Thoracic aorta (tissue), 2 donors: ENCODE measurements at places on chromosomes 5 and 9.

- DNase-seq, result no peak
Observed at GRCh38 chr9:91187965-91188344, 173.8 kb downstream of the AUH start.

- DNase-seq, result no peak
Observed at GRCh38 chr9:98484162-98484561, 224.6 kb downstream of the GABBR2 start.

DNA sequence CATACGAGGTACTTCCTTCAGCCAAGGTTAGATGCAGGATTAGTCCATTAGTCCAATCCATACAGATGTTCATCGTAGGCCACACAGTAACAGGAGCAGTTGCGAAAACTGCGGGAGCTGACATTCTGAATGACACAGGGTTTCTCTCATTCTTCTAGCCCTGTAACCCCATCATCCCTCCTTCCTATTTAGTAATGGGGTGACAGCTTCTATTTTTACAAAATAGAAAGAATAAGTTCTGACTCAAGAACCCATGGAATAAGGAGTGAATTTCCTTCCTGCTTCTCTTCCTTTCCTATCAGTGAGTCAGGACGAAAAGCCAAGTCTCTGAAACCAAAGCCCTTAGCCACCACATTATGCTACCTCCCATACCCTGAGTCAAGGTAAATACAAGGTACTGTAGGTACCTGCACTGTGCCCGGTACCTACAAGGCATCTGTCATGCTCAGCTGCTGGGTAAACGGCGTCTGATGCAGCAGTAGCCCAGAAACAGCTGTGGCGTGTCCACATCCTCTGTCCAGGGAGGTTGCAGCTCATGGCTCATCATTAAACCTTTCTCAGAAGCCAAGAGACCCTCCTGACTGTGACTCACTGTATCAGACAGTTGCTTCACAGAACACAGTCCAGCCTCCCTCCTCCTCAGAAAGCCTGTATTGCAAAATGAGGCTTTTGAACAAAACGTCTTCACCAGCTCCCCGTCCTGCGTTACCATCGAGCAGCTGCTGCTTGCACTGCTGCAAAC, 84.2 kb downstream of the ESM1 start:
- no peak for DNase-seq

GRCh38 chr9:77328102-77328501, 150.8 kb downstream of the VPS13A start:
- DNase-seq, result no peak

DNA sequence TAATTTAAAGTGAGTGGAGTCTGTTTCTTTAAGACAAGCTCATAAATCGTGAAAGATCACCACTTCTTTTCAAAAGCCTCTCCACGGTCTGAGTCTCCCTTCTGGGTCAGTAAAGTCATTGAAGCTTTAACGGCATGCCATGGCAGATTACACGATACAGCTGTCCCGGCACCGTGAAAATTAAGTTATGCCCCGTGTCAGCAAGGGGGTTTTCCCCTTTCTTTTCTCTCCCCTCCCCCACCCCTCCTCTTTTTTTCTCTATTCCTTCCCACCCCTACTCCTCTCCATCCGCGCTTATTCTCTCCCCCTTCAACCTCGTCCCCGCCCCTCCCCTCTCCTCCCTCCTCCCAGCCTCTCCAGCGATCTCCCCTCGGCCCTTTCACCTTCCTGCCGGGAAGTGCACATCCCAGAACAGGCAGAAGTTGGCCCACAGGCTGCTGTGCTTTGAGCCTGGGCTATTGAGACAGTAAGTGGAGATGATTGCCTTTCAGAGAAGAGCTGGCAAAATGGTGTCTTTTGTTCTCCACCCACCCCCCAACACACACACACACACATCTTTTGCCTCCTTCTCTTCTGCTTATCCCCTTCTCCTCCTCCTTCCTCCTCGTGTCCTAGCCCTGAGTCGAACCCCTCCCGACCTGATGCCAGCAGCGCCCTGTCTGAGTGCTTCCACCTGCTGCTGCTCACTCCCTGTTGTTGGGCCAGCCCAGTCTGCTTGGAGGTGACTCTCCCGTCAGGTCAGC, 44.1 kb downstream of the GAS1 start:
- no peak for DNase-seq

GRCh38 chr5:10266839-10267238, 16.8 kb downstream of the CCT5 start:
- DNase-seq, result no peak

DNA sequence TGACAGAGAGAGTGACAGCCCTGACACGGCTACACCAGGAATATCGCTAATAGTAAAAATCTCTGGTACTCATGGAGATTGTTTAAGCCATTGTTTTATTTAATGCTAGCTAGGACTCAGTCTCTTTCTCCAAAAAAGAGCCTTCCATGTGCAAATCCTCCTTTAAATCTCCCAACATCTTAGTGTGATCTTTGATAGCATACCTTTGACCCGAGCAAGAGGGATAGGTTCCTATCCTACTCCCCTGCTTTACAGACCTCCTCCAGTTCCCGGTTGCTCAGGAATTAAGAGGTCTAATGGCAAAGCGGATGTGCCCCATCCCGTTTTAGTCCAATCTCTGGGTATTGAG, 663 bp upstream of the FRMD3 start:
- DNase-seq, result no peak

DNA sequence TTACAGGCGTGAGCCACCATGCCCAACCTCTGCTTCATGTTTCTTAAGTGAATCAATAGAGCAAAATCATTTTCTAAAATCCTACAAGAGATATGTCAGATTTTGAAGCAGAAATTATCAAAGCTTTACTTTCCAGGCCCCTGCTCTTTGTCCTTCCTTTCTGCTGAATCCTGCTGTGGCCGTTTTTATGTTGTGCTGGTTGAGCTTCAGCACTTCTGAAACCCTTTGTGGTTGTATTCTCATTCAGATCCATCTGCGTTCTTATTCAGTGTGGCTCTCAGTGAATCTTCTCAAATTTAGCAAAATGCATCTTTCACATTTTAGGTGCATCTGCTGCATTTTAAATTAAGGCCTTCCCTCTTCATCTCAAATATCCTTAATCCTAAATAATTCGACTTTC, 26.0 kb downstream of the JMY start:
- DNase-seq, result no peak

GRCh38 chr9:85443190-85443598, 298.6 kb downstream of the AGTPBP1 start:
- DNase-seq, result no peak

GRCh38 chr9:134531220-134531970, 110.2 kb upstream of the COL5A1 start:
- DNase-seq, result no peak

- no peak for DNase-seq
Observed at GRCh38 chr9:131787838-131788237, 48.0 kb upstream of the RAPGEF1 start.

- no peak for DNase-seq
Observed at GRCh38 chr5:38099205-38100168, 158.9 kb upstream of the EGFLAM start.

- DNase-seq, result no peak
Observed at GRCh38 chr5:152271420-152271819, 133.7 kb downstream of the NMUR2 start.

DNA sequence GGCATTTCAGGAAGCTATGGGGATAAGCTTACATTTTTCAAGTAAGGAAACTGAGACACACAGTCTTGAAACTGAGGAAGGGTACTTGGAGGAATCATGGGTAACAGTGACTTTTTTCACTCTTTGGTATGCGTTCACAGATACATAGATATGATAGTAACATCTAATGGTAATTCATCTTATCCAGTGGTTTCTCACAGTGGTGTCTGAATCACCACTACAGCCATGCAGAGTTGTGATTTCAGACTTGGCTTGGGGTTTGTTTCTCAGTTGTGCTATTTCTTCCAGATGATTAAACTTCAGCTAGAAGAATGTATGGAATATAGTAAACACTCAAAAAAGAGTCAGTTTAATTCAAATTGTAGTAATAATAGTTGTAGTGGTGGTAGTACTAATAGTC, 239.1 kb upstream of the NUDT12 start:
- DNase-seq, result no peak
